ENCODE measurements at places on chromosomes 2 and 18.

GRCh38 chr2:96407041-96407918 lies 71.7 kb downstream of the NCAPH start:
- DNase-seq = peak; percentile 40

- DNase-seq = peak; percentile 8
Measured at GRCh38 chr2:158726911-158727592, 68.1 kb upstream of the DAPL1 start.

GRCh38 chr18:45519411-45520280 lies 95.6 kb upstream of the SLC14A2 start:
- DNase-seq = no peak

DNA sequence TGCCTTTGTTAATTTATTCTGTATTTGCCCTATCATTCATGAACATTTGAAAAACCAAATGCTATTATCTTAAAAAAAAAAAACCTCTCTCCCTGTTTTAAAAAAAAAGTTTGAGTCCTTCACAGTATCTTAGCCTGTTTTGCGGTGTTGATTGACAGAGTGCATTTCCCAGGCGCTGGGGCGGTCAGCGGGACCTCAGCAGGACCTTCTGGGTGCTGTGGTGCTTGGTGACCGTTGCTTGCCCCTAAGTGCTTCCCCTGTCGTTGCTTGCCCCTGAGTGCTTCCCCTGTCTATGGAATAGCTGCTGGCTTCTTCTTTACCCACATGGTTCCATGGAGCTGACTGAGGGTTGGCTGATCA lies 12.1 kb downstream of the ATP6V1C2 start:
- DNase-seq = no peak

GRCh38 chr2:30611583-30611982 lies 164.5 kb downstream of the LCLAT1 start:
- no peak for DNase-seq

GRCh38 chr18:9649164-9649540 lies 34.8 kb upstream of the PPP4R1 start:
- DNase-seq = no peak
